Nasal cavity respiratory epithelium epithelial cell of viscerocranial mucosa (primary cell): ENCODE measurements at places on chromosomes 13 and 19. TPM values are rescaled to one million over a fixed set of nuclear protein-coding genes. Genes with fewer than 3 reads are reported as not detected.

NANOS2 gene
- total RNA-seq, result not detected in 2 replicates

CGB1 gene
- not detected in 2 replicates for total RNA-seq

DYRK1B gene
- total RNA-seq, result 4.1 and 14.3 TPM in 2 replicates

MIA gene
- 0.34 and 0.71 TPM in 2 replicates for total RNA-seq

FRY gene
- total RNA-seq, result 0.93 and 1.7 TPM in 2 replicates

ADGRL1 gene
- 3.8 and 13.0 TPM in 2 replicates for total RNA-seq

ZNF541 gene
- under 0.01 TPM in 2 replicates for total RNA-seq

CEACAM20 gene
- not detected in 2 replicates for total RNA-seq

GJB6 gene
- total RNA-seq, result 20.2 and 74.0 TPM in 2 replicates

HSD17B14 gene
- 2.9 and 5.1 TPM in 2 replicates for total RNA-seq

PSG3 gene
- total RNA-seq, result not detected in 2 replicates

GNG8 gene
- not detected in 2 replicates for total RNA-seq

MAP2K7 gene
- 15.4 and 20.9 TPM in 2 replicates for total RNA-seq

ETFB gene
- total RNA-seq, result 26.7 and 59.9 TPM in 2 replicates

ZNF486 gene
- 3.8 and 6.6 TPM in 2 replicates for total RNA-seq

ADM5 gene
- under 0.01 and 0.78 TPM in 2 replicates for total RNA-seq

SLC7A10 gene
- total RNA-seq, result not detected in 2 replicates

TMEM238 gene
- total RNA-seq, result 2.3 and 4.4 TPM in 2 replicates

RBM26 gene
- total RNA-seq, result 20.8 and 27.6 TPM in 2 replicates

ISOC2 gene
- 34.8 and 39.6 TPM in 2 replicates for total RNA-seq

GNA15 gene
- 93.0 and 95.7 TPM in 2 replicates for total RNA-seq

FARP1 gene
- total RNA-seq, result 10.3 and 33.2 TPM in 2 replicates

ZNF415 gene
- 12.3 and 15.4 TPM in 2 replicates for total RNA-seq

SIGLEC5 gene
- total RNA-seq, result not detected in 2 replicates

ERICH4 gene
- not detected in 2 replicates for total RNA-seq

ERF gene
- total RNA-seq, result 15.0 and 25.1 TPM in 2 replicates

MBD3L2 gene
- total RNA-seq, result not detected in 2 replicates

RYR1 gene
- 6.8 and 8.0 TPM in 2 replicates for total RNA-seq

HAUS5 gene
- 3.1 and 4.6 TPM in 2 replicates for total RNA-seq

CGB8 gene
- total RNA-seq, result not detected in 2 replicates

SERP2 gene
- total RNA-seq, result 0.36 and 0.68 TPM in 2 replicates

JAK3 gene
- 0.34 and 0.78 TPM in 2 replicates for total RNA-seq

PDE4C gene
- under 0.01 and 0.14 TPM in 2 replicates for total RNA-seq

CRTC1 gene
- 1.0 and 1.9 TPM in 2 replicates for total RNA-seq

MEIOSIN gene
- total RNA-seq, result not detected in 2 replicates

GGN gene
- total RNA-seq, result under 0.01 and 0.07 TPM in 2 replicates

CYP4F8 gene
- total RNA-seq, result not detected in 2 replicates

FUT6 gene
- 1.0 and 8.1 TPM in 2 replicates for total RNA-seq

LILRA2 gene
- not detected in 2 replicates for total RNA-seq

NLRP4 gene
- not detected in 2 replicates for total RNA-seq

NCAN gene
- under 0.01 TPM in 1 of 2 replicates, not detected in the other for total RNA-seq

ZNF227 gene
- 15.0 and 16.7 TPM in 2 replicates for total RNA-seq

SCEL gene
- 47.2 and 60.5 TPM in 2 replicates for total RNA-seq

DOCK6 gene
- 20.2 and 45.5 TPM in 2 replicates for total RNA-seq

ZNF93 gene
- total RNA-seq, result 3.1 and 4.6 TPM in 2 replicates

ADGRE2 gene
- 0.71 and 1.0 TPM in 2 replicates for total RNA-seq

SYNGR4 gene
- not detected in 2 replicates for total RNA-seq

SIGLEC12 gene
- total RNA-seq, result not detected in 2 replicates

POSTN gene
- total RNA-seq, result 1.0 and 54.7 TPM in 2 replicates

CRYL1 gene
- total RNA-seq, result 19.0 and 22.2 TPM in 2 replicates

CXCL17 gene
- under 0.01 and 9.2 TPM in 2 replicates for total RNA-seq

IFT88 gene
- total RNA-seq, result 6.2 and 8.7 TPM in 2 replicates

PBX4 gene
- 0.28 and 1.0 TPM in 2 replicates for total RNA-seq

KCNJ14 gene
- total RNA-seq, result 1.4 and 4.5 TPM in 2 replicates
